GM12878 (cell line): ENCODE measurements at places on chromosomes 5 and 9.

DNA sequence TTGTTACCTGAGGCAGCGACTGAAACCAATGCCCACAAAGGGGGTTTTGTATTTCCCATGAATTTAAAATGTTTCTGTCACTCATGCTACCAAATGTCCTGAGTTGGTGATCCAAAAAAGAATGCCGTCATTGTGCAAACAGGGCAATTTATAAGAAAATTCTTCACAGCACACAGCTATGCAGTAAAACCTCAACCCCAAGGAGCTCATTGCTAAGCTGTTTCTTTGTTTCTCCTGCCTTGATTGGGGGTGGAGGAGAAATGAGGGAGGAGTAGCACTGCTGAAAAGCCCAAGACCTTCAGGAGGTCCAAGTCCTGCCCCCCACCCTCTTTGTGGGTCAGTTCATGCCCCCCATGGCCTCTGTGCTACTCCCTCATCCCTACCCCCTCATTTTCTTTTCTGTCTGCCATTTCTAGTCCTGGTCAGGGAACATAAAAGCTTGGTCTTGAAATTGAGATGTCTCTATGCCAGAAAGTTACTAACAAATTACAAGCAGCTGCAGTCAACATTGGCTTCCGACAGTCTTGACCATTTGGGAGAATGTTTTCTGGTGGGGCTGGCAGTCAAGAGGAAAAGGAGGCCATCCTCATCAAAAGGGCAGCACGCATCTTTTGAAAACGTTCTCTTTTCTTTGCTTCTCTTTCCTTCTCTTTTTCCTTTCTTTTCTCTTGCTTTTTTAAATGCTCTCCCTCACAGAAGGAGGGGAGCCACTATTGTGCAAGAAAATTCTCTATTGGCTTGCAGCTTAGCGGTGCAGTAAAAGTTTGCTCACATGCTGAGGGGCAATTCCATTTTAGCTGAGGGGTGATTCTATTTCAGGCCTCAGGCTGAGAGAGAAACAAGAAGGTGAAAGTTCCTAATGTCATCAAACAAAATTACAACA lies 133.3 kb downstream of the GCNT1 start:
- no peak for DNase-seq

GRCh38 chr9:89139455-89139854 lies 39.2 kb downstream of the SHC3 start:
- DNase-seq: no peak

- no peak for DNase-seq
Measured at GRCh38 chr5:140246378-140247122, 56.4 kb downstream of the PFDN1 start.

GRCh38 chr9:79535534-79535933 lies 36.2 kb upstream of the TLE4 start:
- DNase-seq: no peak
